ENCODE measurements at places on chromosomes 13 and 19. TPM values are rescaled to one million over a fixed set of nuclear protein-coding genes. Genes with fewer than 3 reads are reported as not detected.
A peak's percentile ranks its signal among the peaks of the same experiment; 100 is the strongest.

The FCAR gene
- not detected for total RNA-seq

DNA sequence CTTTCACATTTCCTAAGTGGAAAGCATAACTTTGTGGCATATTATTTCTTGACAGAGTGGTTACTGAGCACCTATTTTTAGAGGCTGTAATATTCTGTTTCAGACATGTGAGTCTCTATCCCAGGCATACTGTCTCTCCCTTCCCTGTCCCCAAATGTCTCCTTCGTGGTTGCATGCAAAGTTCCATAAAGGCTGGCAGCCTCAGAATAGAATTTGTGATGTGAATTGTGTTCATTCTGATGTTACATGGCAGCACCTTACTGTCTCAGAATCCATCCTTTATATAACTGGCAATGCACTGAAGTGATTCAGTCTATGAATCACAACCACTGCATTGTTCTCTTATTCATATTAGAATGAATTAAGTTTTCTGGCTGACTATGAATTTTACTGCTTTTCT is 89.0 kb upstream of the SLC7A1 start:
- H3K4me1 ChIP-seq, result peaks cover 8% of the 10 kb centered on the region
- H3K4me3 ChIP-seq, result no peak overlapping the region
- no peaks in the 10 kb centered on the region for H3K27me3 ChIP-seq
- no peaks in the 10 kb centered on the region for H3K36me3 ChIP-seq
- DNase-seq, result no peak
- H3K27ac ChIP-seq, result no peak overlapping the region

DNA sequence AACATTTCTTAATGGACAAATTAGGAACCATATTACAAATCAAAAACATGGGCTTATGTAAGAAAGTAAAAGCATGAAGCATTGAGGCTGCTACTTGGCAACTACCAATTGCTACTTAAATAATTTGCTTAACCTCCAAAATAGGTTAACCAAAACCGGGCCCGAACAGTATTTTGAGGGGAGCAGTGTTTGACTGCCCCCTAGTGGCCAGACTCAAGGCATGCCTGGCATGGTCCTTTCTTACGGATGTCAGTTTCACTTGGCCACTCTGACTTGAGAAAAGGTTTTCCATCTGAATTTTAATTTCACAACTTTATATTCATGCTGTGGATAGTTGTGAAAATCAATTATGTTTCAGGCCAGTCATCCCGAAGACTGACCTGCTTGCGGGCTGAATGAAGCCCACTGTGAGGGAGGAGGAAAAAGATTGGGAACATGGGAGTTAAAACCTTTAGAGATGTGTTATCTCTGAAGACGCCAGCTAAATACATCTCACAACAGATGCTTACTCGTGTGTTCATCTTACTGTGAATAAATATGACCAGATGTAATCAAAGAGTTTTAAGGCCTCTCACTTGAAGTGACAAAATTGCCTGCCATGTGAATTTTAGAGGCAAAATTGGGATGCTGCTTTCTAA is 2.9 kb downstream of the RXFP2 start:
- peaks cover 3% of the 10 kb centered on the region for H3K4me1 ChIP-seq
- peaks cover 13% of the 10 kb centered on the region for H3K27me3 ChIP-seq
- peak overlapping the region; percentile 55 for H3K4me3 ChIP-seq
- no peak overlapping the region for H3K27ac ChIP-seq
- no peaks in the 10 kb centered on the region for H3K36me3 ChIP-seq

- no peak overlapping the region for H3K4me3 ChIP-seq
- H3K27me3 ChIP-seq, result no peaks in the 10 kb centered on the region
- H3K4me1 ChIP-seq, result no peaks in the 10 kb centered on the region
- H3K36me3 ChIP-seq, result peaks cover 6% of the 10 kb centered on the region
These were observed 9.1 kb downstream of the GRIN3B start for GRCh38 chr19:1009041-1009980.

- peaks cover 47% of the 10 kb centered on the region for H3K4me1 ChIP-seq
- H3K36me3 ChIP-seq, result peaks cover 42% of the 10 kb centered on the region
These were observed 68.8 kb downstream of the COL4A1 start for GRCh38 chr13:110237875-110238817.

The FLT1 gene
- 3.8 TPM for total RNA-seq
